ENCODE measurements at places on chromosomes 1 and 21.

- DNase-seq, result no peak
Measured at GRCh38 chr1:114032271-114033215, 53.3 kb downstream of the OLFML3 start.

- DNase-seq, result no peak
Measured at GRCh38 chr1:248009681-248010080, 3.8 kb upstream of the OR2L5 start.

DNA sequence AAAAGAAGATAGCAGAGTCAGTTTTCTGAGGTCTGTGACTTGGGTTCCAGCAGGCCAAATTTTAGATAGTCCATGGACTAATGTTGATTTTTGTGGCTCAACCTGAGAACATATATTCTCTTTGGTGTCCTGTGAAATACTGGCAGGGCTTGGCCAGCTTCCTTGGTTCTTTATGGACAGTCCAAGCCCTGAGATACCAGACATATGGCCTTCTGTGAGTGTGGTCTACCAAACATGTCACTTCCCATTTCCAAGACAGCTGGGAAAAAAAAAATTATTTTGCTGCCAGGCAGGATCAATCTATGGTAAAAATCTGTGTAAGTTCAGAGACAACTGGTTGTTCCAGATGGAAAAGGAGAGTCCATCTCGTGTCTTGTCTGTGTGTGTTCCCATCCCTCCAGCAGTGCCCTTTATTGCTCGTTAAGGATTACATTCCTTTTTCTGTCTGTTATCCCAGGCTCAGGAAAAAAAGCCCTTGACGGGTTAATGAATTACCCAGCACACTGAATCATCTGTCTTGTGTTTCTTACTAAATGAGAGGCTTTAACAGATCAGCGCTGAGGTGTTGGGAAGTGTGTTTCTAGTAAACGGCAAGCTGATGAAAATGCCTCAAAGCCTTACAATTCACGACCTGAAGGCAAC is 33.4 kb upstream of the XPR1 start:
- DNase-seq, result no peak

GRCh38 chr1:41103766-41104165 is 82.2 kb upstream of the SLFNL1 start:
- no peak for DNase-seq

DNA sequence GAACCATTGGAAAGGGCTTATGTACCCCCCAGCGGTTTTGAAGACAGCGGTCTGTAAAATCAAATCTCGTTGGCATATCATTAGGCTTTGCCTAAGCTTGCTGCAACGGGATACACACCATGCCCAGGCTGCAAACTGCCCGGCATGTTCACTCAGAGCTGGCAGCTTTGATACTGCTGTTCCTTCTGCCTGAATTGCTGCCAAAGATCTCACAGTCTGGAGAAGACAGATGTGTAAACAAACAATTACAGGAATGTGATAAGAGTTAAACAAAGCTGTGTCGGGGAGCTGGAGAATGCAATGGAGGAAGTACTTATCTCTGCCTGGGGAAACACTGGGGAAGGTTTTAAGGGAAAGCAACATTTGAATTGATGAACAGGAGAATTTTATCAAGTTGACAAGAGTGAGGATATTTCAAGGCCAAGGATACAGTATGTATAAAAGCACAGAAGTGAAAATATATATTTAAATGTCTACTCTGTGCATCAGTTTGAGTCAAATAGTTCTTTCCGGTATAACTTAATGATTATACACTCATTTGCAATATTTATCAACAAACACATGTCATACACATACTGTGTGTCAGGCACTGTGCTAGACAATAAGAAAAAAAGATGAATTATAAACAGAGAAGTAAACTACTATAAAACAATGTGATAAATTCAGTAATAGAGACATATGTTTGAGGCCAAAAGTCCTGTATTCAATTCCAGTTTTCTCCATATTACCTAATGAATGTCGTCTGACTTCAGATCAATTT is 29.9 kb downstream of the CHML start:
- DNase-seq, result no peak

DNA sequence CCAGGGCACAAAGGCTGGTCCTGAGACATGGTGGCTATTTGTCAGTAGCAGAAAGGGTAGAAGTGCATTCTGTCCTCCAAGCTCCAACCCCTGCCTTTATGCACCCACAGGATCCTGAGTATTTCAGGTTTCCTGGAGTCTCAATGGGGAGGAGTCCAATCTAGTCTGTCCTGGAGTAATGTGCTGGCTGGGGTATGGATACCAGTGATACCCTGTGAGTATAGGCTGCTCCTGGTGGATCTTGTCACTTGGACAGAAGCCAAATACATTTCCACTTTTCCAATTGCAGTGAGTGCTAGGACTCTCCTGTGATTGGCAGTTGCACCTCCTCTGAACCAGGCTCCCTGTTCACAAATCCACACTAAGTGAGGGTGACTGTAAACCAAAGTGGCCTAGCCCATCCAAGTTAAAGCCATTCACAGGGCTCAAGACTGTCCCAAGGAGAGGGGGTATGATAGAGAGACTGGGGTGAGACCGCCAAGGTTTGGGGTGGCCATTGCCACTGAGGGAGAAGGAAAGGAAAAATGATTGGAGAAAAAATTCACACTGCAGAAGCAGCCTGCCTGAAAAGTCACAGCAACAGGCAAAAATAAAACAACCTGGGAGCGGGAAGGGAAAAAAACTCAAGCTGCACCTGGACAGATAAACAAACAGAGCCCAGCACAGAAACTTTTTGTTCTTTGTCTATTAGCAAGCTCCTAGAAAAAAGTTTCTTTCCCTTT is 163.4 kb upstream of the ETV3 start:
- DNase-seq, result no peak

DNA sequence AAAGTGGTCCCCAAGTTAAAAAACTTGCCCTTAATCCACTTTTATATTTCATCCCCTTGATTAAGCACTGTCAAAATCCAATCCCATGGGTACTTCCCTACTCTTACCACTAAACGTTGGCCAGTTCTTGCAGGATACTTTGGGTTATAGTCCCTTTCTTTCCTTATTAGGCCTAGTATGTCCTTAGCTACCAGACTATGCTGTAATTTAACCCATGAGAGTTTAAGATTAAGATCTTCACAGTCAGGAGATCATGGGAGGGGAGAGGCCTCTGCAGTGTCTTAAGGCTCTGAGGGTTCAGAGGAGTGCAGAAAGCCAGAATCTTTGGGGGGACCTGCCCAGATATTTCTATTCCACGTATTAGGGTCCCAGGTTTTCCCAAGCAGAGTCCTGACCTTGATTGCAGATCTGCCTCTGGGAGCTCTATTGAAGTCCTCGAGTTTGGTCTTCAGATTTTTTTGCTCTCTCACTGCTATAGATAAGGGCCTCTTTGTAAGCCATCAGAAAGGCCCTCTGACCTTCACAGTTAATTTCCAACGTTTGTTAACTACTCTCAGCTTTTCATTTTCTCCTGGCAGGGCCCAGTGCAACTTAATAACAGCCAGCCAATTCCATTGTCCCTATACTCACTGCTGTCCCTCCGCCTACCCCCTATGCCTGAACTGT is 9.0 kb upstream of the CGN start:
- no peak for DNase-seq

GRCh38 chr1:162128693-162129356 is 59.3 kb downstream of the NOS1AP start:
- no peak for DNase-seq

DNA sequence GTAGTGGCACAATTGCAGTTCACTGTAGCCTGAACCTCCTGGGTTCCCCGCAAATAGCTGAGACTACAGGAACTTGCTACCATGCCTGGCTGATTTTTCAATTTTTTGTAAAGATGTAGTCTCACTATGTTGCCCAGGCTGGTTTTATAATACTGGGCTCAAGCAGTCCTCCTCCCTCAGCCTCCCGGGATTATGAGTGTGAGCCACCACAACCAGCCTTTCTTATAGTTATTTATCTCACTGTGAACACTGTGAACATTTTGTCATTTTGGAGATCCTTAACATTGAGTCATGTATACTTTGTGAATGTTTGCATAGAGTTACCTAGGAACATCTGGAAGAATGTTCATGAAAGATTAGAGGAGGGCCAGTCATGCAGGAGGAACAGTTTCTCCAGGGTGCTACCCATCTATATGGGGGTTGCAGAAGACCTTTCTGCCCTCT is 127.1 kb upstream of the CACYBP start:
- DNase-seq, result no peak

DNA sequence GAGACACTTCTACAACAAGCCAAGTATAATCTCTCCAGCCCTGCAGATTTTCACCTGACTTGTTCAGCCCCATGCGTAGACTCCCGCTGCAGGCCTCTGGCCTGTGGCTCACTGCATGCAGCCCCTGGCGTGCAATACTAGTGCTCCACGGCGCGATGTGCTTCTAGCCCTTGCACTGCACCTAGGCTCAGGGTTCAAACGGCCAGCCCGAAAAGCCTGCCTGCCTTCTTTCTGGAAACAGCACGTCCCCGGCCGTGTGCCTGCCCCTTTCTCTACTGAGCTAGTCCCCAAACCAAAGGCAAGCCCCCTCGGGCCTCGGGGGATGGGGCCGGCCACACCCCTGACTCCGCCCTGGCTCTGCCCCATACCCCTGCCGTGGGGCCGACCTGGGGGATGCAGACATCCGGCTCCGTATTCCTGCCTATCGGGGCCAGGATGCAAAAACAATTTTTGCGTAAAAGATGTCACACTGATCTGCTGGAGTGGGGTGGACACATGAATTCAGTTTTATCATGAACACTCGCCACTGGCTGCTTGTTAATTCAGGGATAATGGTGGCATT is 26.3 kb upstream of the TRAPPC10 start:
- no peak for DNase-seq

- DNase-seq, result no peak
Measured at GRCh38 chr1:113007706-113008364, 51.8 kb upstream of the SLC16A1 start.

DNA sequence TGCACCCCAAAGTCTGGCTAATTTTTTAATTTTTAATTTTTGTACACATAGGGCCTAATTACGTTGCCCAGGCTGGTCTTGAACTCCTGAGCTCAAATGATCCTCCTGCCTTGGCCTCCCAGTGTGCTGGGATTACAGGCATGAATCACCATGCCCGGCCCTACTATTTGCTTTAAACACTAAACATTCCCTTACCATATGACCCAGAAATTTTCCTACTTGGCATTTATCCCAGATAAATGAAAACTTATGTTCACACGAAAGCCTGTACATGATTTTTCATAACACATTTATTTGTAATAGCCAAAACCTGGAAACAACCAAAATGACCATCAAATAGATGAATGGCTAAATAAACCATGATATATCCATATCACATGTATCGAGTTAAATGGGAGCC is 35.8 kb downstream of the NDUFS5 start:
- no peak for DNase-seq

GRCh38 chr1:221347706-221348105 is 394.2 kb downstream of the DUSP10 start:
- no peak for DNase-seq

DNA sequence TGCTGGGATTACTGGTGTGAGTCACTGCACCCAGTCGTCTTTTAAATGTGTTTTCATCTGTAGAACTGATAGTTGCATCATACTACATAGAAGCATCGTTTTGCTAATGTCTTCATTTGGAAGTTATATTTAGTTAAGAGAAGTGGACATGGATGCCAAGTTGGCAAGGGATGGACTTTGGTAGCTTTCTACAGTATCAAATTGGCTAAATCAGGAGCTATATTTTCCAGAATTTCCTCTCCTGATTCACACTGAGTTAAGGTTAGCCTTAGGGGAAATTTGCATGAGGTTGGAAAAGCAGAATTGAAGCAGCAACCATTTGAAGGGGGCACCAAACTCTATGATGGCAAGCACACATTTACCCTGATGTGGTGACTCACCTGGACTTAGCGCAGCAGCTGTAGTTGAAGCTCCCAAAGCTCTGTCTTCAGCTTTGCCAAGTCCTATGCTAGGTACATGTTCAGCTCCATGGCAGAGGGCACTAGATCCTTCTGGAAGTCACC is 43.9 kb downstream of the DUSP10 start:
- no peak for DNase-seq

GRCh38 chr1:87224201-87224600 is 104.5 kb upstream of the LMO4 start:
- no peak for DNase-seq

GRCh38 chr1:22536506-22536905 is 26.8 kb upstream of the EPHA8 start:
- no peak for DNase-seq

- DNase-seq, result no peak
Measured at GRCh38 chr1:73326663-73327062, 871.3 kb downstream of the LRRIQ3 start.

DNA sequence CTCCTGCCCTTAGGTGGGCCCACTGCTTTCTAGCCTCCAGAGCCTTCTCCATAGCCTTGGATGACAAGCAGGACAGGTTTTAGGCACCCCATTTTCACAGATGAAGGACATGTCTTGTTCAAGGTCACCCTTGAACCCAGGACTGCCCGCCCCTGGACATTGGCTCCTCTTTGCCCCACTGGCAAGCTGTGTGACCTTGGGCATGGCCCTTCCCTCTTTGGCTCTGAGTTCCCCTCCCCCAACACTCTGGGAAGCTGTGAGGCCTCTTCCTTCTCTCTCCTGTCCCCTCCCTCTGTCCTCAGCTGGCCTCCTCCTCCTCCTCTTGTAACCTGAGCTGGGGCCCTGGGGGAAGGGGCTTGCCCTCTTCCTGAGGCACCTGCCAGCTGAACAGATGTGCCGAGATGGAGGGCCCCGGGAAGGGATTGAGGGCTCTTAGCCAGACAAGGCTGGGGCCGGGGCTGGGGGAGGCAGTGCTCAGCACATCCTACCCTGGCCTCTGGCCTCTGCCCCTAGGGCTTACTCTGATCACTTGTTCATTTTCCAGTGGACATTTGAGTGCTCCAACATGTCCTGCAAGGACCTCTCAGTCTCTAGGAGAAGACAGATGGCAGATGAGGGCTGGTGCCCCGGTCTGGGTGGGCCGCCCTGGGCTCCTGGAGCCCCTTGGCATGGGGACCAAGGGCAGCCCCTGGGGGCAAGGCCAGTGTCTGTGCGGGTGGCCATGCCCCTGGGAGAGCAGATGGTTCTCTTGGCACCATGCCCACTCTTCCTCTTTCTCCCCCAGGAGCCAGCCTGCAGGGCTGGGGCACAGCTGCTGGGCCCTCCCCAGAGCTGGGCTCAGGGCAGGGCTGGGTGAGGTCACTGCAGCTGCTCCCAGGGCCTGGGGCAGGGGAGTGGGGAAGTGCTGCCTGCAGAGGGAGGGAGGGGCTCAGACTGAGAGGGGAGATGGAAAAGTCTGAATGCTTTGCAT is 10.7 kb downstream of the FOXO6 start:
- DNase-seq, result no peak

GRCh38 chr21:16047904-16048303 is 318.1 kb downstream of the USP25 start:
- no peak for DNase-seq

DNA sequence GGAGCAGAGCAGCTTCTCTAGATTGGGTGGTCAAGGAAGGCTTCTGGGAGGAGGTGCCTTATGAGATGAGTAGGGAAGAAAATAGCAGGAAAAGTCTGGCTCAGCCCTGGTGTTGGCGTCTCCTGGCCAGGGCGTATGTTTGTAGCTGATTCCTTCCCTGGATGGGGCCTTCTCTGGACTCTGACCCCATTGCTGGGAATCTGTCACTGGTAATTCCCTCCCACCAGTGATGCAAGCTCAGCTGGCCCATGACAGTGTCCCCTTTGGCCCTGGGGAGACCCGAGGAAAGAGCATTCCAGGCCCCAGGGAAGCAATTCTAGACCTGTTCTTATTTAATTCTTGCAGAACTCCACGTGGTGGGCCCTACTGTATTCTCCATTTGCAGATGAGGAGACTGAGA is 20.7 kb downstream of the IGSF21 start:
- DNase-seq, result no peak

Measured in CD8-positive, alpha-beta memory T cell (primary cell).